ENCODE measurements at places on chromosomes 7 and 10.
A peak's percentile ranks its signal among the peaks of the same experiment; 100 is the strongest.

DNA sequence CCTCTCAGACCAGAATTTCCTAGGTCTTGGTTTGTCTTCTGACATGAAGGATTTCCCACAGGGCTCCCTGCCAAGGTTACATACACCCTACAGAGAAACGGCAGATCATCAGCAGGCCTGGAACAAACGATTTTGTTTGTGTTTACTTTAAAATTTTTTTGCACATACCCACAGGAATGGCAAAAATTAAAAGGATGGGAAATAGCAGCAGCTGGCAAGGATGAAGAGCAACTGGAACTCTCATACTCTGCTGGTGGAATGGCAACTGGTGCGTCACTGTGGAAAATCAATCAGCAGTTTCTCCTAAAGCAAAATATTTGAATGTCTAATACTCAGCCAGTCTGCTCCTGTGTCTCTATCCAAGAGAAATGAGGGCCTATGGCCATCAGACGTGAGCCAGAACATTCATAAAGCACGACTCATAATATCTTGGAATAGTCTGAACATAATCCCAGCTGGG, 6.5 kb downstream of the BAIAP2L1 start:
- no peak for DNase-seq

- DNase-seq, result no peak
Observed at GRCh38 chr7:18558910-18559309, 63.4 kb downstream of the HDAC9 start.

DNA sequence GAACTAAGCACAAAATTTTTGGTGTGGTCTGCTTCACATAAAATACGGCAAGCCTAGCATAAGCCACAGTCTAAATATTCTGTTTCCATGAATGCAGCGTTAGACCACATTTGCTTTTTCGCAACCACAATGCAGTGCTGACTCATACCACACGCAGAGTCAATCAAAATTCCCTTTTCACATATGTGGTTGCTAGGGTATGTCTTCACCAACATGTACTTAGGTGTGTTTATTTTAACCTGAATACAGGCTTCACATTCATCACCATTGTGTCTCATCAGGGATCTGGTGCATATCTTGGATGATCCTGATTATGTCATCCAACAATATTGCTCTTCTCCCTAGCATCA, 90.8 kb downstream of the CHN2 start:
- no peak for DNase-seq

- DNase-seq, result no peak
Observed at GRCh38 chr10:1706711-1707110, 30.6 kb downstream of the ADARB2 start.

- no peak for DNase-seq
Observed at GRCh38 chr7:36749282-36749960, 25.1 kb upstream of the AOAH start.

DNA sequence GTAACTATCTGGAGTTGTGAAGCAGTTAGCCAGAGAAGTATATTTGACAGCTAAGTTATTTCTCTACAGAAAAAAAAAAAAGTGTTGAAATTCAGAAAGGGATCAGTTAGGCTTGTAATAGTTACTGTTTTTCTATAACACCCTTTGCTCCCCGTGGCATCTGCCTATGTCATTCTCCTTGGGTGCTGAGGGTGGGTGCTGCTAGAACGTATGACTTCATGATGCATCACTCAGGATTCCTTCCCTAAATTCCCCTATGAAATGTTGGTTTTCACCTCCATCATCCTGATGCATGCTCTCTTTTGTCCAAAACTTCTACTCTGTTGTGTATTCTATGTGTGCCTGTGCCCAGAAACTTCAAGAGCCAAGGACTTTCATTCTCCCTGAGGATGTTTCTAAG, 536.4 kb downstream of the GRM8 start:
- DNase-seq, result no peak

DNA sequence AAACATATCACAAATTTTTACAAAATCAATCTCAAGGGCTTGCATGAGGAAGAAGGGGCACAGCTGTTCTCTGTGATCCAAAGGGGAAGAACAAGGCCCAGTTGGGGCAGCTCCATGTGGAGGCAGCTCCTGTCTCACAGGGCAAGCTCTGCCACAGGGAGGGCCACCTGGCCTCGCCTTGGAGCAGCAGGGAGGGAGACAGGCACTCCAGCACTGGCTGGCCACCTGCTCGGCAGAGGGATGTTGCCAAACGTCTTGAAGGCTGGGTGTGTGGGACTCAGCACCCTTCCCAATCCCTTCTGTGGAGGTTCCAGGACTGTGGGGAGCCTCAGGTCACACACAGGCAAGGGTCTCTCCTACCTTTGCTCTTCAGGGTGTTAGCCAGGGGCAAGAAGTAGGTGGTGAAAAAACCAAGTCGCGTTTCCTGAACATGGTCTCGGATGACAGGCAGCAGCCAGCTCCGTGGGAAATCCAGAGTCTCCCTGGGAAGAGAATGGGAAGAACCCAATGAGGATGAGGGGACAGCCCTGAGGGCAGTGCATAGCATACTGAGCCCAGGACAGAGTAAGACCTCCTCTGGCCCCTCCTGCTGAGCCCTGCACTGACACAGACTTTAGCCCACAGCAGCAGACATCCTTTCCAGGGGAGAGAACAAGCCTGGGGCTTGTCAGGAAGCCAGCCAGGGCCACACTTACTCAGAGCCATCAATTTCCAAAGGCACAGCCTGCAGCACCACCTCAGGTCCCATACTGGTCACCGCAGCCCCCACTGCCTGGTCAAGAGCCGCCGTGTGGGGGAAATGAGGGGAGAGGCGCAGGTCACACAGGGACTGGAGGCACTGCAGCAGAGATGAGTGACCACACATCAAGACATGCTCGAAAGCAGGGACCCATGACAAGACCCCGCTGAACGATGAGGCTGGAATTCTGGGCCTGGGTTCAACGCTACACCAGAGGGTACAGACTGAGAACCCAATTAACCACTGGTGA, 21.9 kb downstream of the RRP12 start:
- no peak for DNase-seq

- no peak for DNase-seq
Observed at GRCh38 chr10:13724484-13724883, 137.7 kb downstream of the PRPF18 start.

- DNase-seq, result no peak
Observed at GRCh38 chr7:46059308-46060020, 138.4 kb upstream of the IGFBP3 start.

DNA sequence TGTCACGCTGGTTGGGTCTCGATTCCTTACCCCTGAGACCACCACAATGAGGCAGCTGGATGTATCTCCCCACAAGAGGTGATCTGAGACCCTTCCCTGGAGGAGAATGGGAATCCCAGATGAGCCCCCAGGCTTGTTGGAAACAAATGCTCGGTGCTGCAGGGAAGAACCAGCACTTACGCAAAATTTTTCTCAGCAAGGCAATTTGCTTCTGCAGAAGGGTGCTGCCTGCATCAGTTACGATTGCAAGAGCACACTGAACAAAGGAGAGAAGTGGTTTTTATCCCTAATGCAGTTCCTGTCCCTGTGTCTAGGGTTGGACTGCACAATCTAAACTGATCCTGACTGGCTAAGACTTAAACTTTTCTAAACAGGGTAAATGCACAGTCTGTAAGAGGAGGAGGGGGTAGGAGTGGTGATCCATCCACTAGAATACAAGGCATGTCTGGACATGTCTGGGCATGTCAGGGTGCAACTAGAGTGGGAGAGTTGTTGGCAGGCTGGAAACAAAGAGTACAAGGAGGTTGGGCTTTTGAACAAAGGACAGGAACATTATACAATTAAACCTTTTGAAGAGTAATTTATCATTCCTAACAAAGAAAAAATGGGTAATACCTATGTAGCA, 114.9 kb upstream of the FAM3C start:
- no peak for DNase-seq

- no peak for DNase-seq
Observed at GRCh38 chr10:102310361-102311024, 65.2 kb downstream of the GBF1 start.

- DNase-seq, result no peak
Observed at GRCh38 chr7:138235207-138235606, 158.9 kb downstream of the AKR1D1 start.

DNA sequence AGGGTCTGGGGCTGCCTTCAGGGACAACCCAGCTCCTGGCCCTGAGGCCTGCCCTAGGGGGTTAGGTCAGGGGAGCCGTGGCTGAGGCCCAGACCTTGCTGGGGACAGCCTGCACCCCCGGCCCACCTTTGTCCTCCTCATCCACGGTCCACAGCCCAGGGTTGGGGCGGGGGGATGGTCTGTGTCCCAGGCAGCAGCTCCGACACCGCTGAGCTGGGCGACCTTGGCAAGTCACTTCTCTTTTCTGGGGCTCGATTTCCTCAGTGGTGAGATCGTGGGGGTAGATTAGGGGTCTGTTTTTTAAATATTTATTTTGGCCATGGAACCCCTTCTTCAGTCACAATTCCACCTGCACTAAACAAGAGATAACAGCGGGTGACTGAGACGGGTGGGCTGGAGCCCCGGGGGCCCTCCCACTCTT, 30.9 kb downstream of the DNAJB12 start:
- no peak for DNase-seq

GRCh38 chr7:2968176-2968575, 75.5 kb downstream of the CARD11 start:
- peak; percentile 70 for DNase-seq

- no peak for DNase-seq
Observed at GRCh38 chr7:2269991-2270460, 28.0 kb downstream of the NUDT1 start.

DNA sequence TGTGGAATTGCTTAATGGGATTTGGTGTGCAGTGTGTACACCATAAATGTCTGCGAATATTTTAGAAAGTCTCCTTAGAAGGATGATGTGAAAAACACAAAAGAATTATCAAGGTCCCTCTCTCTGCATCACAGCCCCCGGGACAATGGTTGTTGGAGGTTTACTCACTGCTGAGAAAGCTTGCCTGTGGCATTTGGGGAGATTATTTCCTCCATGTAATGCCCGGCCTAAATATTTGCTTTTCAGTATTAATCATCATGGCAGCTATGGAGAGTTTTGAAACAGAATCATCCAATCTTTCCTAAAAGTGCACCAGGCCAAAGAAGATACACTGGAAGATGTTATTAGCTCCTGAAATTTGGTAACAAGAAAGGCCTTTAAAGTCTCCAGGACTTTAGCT, 113.8 kb upstream of the ADCY1 start:
- DNase-seq, result no peak

DNA sequence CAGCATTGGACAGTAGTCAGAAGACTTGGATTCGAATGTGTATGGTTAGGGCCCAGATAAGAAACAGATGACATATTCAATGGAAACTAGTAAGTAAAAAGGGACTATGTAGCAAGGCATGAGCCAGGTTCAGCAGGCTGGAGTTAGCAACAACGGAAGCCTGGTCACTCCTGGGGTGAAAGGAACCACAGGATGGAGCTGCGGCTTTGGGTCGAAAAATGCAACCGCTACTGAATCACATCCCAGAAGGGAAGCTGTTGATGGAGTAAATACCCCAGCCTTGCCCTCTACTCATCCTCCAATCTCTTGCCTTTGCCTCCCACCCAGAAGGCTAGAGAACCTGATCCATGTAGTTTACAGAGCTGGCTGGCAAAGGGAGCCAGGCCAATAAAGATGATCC, 37.5 kb upstream of the EGR2 start:
- no peak for DNase-seq

DNA sequence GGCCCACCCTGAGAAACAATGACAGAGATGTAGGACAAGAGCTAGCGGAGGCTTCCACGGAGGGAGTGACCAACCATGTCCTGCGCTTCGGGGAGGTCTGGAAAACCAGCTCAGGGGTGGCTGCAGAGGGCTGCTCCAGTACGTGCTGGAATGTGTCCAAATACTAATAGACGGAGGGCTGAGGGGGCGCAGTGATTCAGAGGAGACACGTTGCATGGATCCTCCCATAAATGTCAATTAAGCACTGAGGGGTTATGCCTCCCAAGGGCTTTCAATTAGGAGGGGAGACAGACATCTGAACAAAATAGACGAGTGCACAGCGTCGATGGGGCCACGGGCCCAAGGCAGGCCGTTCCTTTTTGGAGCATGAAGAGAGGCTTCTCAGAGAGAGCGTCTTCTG, 51.0 kb upstream of the NPS start:
- DNase-seq, result no peak

- peak; percentile 91 for DNase-seq
Observed at GRCh38 chr7:158325530-158326381, 261.9 kb downstream of the PTPRN2 start.

GRCh38 chr7:15764851-15765382, 78.4 kb upstream of the MEOX2 start:
- no peak for DNase-seq

- no peak for DNase-seq
Observed at GRCh38 chr7:150358988-150359621, 9.5 kb upstream of the REPIN1 start.

- no peak for DNase-seq
Observed at GRCh38 chr10:109205929-109206585, 717.3 kb downstream of the XPNPEP1 start.

DNA sequence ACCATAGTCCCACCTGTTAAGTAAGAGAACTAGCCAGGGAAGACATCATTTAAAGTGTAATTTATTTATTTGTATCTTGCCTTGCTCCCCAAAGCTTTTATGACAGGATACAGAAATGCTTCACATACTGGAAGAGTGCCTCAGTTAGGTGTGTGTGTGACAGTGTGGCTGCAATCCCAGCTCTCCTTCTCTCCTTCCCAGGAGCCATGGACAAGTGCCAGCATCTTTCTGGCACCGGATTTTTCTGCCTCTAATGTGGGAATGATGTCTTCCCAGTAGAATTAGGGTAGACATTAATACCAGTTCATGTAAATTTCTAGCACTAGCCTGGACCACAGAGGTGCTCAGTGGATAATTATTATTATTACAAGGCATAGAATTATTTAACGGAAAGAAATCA, 30.3 kb upstream of the ATXN7L1 start:
- DNase-seq, result no peak

GRCh38 chr10:30437031-30437841, 3.3 kb downstream of the MAP3K8 start:
- no peak for DNase-seq

- DNase-seq, result no peak
Observed at GRCh38 chr7:39838326-39838725, 111.7 kb upstream of the CDK13 start.

GRCh38 chr7:1152492-1152891, 7.5 kb downstream of the ZFAND2A start:
- DNase-seq, result no peak

- no peak for DNase-seq
Observed at GRCh38 chr10:110789604-110790433, 81.9 kb upstream of the PDCD4 start.

DNA sequence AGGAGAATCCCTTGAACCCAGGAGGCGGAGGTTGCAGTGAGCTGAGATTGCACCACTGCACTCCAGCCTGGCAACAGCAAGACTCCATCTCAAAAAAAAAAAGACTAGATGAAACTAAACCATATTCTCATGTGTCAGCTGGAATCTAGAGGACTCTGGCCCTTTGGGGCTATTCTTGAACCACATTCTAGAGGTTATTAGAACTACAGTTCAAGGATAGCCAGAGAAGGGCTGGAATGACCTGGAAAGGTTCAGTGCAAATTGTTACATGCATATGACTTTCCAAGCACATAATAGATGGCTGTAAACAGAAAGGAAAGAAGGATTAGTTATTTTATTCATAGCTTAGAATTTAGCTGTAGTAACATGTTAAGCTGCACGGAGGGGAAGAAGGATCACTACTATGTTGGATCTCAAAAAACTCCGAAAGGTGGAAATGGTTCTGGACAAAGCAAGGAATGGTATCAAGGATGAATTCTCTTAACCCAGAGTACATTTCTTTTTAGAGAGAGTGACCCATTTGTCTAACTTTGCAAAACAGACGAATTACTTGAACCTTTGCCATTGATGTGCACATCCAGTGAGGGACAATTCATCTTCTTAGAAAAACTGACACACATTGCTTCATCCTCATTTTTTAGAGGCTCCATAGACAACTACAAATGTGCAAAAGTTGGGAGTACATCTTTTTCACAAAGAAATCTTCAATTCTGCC, 124.0 kb upstream of the SAMD8 start:
- no peak for DNase-seq

- DNase-seq, result no peak
Observed at GRCh38 chr10:132364594-132364970, 32.4 kb upstream of the PWWP2B start.

Data from DMS79 (cell line).